Erythroblast (primary cell): ENCODE measurements at places on chromosomes 7 and 10.

DNA sequence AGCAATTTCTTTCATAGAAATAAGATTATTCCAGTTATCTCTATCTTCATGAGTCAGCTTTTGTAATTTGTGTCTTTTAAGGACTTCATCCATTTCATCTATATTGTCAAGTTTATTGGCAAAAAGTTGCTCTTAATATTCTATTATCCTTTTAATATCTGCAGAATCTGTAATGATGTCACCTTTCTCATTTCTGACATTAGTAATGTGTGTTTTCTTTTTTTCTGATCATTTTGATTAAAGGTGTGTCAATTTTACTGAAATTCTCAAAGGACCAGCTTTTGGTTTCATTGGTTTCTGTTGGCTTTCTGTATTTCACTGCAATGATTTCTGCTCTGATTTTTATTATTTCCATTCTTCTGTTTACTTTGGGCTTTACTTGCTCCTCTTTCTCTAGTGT lies 17.9 kb upstream of the OR2AE1 start:
- no peak for DNase-seq

DNA sequence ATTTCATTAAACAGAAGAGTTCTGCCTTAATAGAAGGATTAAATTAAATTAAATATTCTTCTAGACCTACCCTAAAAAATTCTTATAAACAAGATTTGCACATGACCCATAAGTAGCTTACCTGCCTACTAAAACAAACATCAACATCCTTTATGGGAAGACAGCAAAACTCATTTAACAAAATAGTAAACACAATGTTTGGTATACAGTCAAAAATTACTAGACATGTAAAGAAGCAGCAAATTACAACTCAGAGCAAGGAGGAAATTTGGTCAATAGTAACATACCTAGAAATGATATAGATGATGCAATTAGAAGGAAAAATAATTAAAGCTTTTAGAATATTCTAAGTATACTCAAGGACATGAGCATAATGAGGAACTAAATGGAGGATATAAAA lies 27.9 kb downstream of the CCDC172 start:
- no peak for DNase-seq

DNA sequence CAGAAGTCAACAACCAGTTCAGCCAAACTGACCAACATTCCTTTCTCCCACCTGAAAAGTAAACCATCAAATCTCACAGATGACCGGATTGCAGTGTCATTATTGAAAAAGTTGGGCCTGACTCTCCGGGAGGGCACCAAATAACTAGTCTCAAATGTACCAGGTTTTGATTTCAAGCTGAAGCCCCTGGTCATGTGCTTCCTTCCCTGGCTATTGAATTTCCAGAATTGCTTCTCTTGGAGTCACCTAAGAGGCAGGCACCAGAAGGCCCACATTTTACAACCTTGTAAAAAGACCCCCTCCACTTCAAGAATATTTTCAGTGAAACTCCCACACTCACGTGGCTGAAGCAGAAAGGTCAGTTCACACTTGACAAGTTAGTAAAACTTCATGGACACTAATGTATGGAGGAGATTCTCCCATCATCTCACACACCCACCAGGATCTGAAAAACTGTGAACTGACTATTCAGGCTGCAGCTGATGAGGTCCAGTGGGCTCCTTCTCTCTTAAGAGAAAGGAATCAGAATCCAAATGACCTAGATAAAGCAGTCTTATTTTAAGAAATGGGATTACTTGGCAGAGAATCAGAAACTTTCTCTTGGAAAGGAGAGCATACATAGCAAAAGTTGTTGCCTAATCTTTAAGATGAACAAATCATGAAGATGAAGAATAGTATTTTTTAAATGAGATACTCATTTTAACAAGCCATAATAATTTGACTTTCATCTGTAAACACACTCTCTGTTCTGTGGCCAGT lies 53.6 kb downstream of the DLD start:
- DNase-seq, result no peak

- DNase-seq, result peak; percentile 48
Observed at GRCh38 chr10:5895804-5896203, 5.8 kb downstream of the FBH1 start.

GRCh38 chr10:77393821-77394501 lies 243.6 kb downstream of the KCNMA1 start:
- no peak for DNase-seq

GRCh38 chr7:82429408-82429807 lies 14.2 kb downstream of the CACNA2D1 start:
- peak; percentile 1 for DNase-seq

- no peak for DNase-seq
Observed at GRCh38 chr10:501596-501995, 187.9 kb downstream of the DIP2C start.

- DNase-seq, result no peak
Observed at GRCh38 chr10:111204838-111205237, 128.0 kb downstream of the ADRA2A start.

DNA sequence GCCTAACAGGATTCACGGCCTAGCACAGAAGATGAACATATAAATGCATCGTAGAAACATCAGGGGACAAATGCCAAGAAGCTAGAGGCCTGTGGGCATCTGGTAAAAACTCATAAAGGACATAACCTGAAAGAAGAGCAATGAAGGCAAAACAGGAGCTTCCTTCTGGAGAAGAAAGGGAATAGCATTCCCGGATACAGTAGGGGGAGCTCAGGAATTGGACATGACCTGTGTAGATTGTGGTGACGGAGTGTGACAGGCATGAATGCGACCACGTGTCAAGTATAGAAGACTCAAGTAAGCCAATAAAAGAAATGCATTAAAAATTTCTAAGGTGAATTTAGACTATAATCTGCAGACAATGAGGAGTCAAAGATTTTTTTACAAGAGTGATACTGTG lies 270.1 kb downstream of the AGMO start:
- no peak for DNase-seq

- peak; percentile 51 for DNase-seq
Observed at GRCh38 chr7:519484-520390, at the start of gene PDGFA. Gene PDGFA, minus strand, starts transcription at chr7:519846. Its CDS starts 845 bp downstream, at chr7:519001.

- no peak for DNase-seq
Observed at GRCh38 chr7:22002726-22003125, 57.0 kb upstream of the CDCA7L start.

GRCh38 chr10:78079411-78079810 lies 45.7 kb downstream of the RPS24 start:
- no peak for DNase-seq

DNA sequence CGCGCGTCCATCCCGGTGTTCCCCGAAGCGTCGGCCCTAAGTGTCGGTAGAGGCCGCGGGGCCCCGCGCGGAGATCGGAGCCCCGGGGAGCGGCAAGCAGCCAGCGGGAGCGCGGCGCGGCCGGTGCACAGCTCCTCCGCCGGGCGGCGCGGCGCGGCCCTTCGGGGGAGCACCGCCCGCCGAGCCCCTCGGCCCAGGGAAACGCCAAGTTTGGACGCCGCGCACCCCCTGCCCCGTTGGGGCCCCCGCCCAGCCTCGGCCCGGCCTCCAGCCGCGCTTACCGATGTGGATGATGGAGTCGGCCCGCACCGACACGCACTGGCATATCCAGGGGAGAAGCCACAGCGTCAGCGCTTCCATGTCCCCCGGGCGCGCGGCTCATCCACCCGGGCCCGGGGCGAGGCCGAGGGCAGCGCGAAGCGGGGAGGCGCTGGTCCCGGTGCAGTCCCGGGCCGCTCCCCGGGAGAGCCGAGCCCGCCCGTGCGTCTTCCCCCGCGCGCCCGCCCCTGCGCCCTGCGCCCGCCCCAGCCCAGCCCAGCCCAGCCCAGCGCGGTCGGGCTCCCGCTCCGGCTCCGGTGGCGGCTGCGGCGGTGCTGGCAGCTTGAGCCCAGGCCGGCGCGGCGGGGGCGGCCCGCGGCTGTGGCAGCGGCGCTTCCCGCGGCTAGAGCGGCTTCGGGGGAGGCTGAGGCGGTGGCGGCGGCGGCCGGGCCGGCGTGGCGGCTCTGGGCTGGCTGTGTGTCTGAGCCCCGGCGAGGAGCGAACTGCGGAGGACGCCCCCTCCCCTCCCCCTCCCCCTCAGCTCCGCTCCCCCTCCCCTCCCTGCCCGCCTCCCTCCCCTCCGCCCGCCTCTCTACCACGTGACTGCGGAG lies at the start of gene GRID1:
Gene GRID1 (minus strand): TSS at position 763 of the 869 bp plus-strand sequence.
- DNase-seq, result no peak

DNA sequence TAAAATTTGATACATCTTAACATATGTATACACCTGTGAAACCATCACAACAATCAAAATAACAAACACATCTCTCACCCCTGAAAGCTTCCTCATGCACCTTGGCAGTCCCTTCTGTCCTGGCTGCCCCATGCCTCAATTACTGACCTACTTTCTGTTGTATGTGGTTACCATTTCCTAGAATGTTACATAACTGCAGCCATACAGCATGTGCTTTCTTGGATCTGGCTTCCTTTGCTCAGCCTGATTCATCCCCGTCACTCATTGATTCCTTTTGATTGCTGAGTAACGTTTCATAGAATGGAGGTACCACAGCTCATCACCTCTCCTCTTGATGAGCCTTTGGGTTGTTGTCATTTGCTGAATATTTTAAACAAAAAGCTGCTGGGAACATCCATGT lies 165.3 kb downstream of the CELF2 start:
- no peak for DNase-seq

DNA sequence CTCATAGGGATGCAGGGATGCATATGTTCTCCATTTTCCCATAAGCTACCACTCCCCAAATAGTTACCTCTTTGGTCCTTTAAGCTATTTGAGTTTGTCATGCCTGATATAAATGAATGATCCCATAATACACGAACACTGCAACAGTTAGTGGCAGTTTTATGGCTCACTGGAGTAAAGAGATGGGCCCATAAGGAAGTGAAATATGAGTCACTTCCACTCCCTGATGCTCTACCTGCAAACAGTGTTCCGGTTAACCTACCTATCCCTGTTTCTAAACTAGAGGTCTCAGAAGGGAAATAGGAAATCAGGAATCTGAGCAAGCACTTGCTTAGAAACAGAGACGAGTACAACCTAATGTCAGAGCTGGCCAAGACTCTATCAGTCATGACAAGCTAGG lies 71.7 kb downstream of the CALD1 start:
- no peak for DNase-seq

DNA sequence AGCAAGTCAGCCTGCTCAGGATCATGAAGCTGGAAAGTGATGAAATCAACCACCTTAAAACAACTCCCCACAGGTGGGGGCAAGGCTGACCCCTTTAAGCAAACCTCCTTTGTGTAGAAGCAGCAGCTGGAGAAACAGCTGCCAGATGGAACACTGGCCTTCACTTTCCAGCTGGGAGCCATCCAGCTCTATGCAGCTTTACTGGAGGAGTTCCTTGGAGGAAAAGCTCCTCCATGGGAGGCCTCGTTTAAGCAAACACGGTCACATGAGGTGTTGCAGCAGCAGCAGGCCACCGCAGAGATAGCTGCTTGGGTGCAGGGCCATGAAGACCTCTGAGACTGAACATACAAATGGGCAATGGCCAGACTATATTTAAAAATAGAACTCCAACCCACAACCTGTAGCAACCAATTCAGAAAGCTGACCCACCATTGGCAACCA lies 13.0 kb upstream of the DLG5 start:
- DNase-seq, result no peak

DNA sequence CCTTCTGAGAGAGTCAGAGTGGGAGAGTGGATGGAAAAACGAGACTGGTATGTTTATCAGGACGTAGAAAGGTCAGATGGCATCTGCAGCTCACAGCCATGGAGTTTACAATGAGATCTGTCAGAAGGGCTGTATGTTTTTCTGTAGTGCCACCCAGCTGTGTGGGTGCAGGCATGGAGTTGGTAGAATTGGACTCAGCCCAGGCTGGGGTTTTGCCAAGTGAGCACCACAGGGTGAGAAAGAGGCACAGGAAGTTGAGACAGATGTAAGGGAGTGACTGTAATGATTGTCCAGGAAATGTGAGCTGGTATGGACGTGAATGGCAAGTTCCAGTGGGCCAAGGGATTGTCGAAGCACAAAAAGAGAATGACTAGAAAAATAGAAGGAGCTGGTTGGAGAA lies 9.1 kb upstream of the ZYX start:
- no peak for DNase-seq

DNA sequence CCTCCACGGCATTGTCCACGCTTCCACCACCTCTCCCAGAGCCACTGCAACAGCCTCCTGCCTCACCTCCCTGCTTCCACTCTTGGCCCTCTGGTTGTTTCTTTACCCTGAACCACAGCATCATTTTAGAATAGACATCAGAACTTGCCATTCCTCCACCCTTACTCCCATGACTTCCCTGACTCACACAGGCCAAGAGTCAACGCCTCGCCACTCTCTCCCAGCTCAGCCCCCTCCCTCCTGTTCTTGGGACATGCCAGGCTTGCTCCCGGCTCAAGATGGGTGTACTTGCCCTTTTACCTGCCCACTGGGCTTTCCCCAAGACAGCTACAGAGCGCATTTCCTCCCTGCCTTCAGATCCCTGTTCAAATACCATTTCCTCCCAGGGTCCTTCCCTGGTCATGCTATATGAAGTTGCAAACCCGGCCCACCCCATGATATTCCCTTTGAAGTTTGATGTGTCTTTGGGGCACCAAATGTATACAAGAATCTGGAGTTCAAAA lies 429.1 kb downstream of the RPS24 start:
- DNase-seq, result no peak

- DNase-seq, result peak; percentile 58
Observed at GRCh38 chr10:60943316-60944057, 498 bp downstream of the RHOBTB1 start.

DNA sequence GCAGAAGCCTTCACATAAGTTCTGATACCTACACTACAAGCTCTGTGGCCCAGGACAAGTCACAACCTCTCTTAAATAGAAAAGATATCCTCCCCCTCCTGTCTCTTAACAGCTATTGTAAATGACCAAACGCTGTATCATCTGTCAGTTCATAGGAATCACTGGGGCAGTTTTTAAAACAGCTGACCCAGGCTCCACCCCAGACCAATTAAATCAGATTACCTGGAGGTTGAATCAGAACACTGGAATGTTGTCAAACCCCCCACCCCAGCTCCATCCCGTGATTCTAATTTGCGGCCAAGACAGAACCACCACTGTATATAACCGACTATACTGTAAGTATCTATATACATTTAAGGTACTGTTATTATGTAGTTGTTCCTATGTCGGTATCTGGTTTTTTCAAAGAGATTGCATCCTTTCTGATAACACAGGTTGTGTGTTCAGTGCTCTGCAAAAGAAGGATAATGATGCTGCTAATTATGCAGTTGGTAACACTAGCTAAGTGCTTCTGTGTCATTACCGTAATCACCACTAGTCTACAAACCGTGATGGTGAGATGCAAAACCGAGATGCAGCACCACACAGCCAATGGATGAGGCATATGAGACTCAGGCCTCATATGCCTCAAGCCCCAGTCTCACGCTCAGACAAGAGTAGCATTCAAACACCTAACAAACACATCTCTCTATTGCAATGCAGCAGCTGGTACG lies 47.4 kb downstream of the TNS3 start:
- no peak for DNase-seq

GRCh38 chr7:30965372-30965771 lies 1.6 kb downstream of the GHRHR start:
- DNase-seq, result no peak
